ENCODE measurements at places on chromosomes 1 and 21. TPM values are rescaled to one million over a fixed set of nuclear protein-coding genes. Genes with fewer than 3 reads are reported as not detected.
A peak's percentile ranks its signal among the peaks of the same experiment; 100 is the strongest.

DNA sequence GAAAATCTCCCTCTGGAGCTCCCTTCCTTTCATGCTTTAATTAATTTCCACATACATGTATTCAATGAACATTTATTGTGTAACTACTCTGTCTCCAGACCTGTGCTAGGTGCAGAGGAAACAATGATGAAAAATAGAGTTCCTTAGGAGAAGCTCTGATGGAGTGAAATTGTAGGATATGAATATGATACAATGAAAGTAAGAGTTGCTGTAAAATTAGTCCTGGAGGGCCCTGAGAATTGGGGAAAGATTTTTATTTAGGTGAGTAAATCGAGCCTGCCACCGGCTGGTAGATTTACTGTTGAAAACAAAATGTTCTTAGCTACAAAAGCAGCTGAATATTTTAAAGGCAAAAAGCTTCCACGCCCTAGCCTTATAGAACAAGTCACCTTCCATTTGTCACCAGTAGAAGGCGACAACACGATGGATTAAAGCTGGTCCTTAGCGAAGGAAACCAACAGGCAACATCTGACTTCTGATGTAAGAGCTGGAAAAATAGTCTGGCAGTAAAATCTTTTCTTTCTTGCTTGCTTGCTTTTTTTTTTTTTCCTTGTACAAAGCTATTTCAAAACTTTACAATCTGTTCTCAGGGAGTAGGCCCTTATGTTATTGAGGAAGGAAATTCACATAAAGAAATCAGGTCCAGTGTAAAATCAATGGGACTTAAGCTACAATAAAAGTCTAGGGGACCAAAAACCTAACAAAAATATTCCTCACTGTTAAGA lies 82.0 kb upstream of the ROR1 start:
- H3K4me3 ChIP-seq: no peak overlapping the region
- H3K4me1 ChIP-seq: peaks cover 17% of the 10 kb centered on the region
- peaks cover 9% of the 10 kb centered on the region for H3K27me3 ChIP-seq
- peak; percentile 87 for DNase-seq
- no peaks in the 10 kb centered on the region for H3K36me3 ChIP-seq
- H3K27ac ChIP-seq: peak overlapping the region; percentile 84

- no peak overlapping the region for H3K4me3 ChIP-seq
- no peaks in the 10 kb centered on the region for H3K36me3 ChIP-seq
- H3K4me1 ChIP-seq: no peaks in the 10 kb centered on the region
- DNase-seq: no peak
- H3K27ac ChIP-seq: no peak overlapping the region
These were observed 6.8 kb downstream of the RPE65 start for GRCh38 chr1:68442822-68443556.

- peaks cover 40% of the 10 kb centered on the region for H3K36me3 ChIP-seq
- H3K27me3 ChIP-seq: no peaks in the 10 kb centered on the region
- H3K4me1 ChIP-seq: peaks cover 11% of the 10 kb centered on the region
- no peak overlapping the region for H3K4me3 ChIP-seq
- H3K27ac ChIP-seq: no peak overlapping the region
- no peak for DNase-seq
These were observed 7.7 kb downstream of the P3H1 start for GRCh38 chr1:42759114-42759513.

DNA sequence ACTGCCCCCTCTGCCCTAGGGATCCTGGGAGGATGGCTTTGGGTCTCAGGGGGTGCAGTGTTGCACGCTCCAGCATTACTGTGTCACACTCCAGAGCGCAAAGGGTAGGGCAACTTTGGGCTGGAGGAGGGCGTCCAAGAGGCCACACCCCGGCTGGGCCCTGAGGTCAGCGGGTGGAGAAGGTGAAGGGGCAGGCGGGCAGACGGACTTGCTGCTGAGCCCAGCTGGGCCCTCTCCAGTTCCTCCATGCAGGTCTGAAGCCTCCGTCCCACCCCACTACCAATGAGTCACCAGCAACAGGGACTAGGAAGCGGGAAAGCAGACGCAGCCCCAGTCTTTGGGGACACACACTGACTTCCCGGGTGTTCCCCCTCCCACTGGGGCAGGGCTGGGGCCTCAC lies 116.0 kb downstream of the CASZ1 start:
- no peak for DNase-seq
- no peaks in the 10 kb centered on the region for H3K36me3 ChIP-seq
- no peak overlapping the region for H3K4me3 ChIP-seq
- H3K4me1 ChIP-seq: peaks cover 16% of the 10 kb centered on the region
- H3K27ac ChIP-seq: no peak overlapping the region

GRCh38 chr1:237042526-237042891 lies 525 bp downstream of the RYR2 start:
- no peak overlapping the region for H3K27ac ChIP-seq
- no peak for DNase-seq
- peaks cover 44% of the 10 kb centered on the region for H3K27me3 ChIP-seq
- peaks cover 15% of the 10 kb centered on the region for H3K4me1 ChIP-seq
- peak overlapping the region; percentile 62 for H3K4me3 ChIP-seq

REN gene
- total RNA-seq: not detected

DNA sequence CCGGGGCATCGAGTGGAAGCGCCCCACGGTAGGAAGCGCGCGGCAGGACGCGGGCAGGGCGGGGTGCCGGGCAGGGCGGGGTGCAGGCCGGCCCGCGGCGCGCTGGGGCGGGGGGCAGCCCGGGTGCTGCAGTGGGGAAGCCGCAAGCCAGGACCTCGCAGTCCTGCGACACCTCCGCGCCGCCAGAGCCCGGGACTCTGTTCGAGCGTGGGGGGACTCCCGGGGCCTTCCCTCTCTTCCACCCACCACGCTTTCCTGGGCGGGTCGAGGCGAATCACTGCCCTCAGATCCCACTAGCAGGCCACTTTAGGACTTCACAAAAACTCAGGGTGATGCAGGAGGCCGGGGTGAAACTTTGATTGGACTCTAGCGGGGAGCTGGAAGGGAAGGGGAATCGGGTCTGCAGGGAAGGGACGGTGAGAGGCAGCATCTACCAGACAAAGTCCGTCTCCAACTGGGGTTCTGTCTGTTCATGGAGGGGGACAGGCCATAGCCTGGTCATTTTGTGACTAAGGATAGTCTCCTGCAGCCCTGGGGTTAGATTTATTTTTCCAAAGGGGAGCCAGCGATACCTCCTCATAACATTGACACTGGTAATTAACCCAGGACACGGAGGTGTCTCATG lies 623 bp downstream of the CAPN2 start:
- DNase-seq: no peak
- peaks cover 71% of the 10 kb centered on the region for H3K4me1 ChIP-seq
- peak overlapping the region; percentile 93 for H3K4me3 ChIP-seq

- H3K4me1 ChIP-seq: peaks cover 8% of the 10 kb centered on the region
- H3K36me3 ChIP-seq: no peaks in the 10 kb centered on the region
- no peak overlapping the region for H3K4me3 ChIP-seq
- no peak overlapping the region for H3K27ac ChIP-seq
- H3K27me3 ChIP-seq: peaks cover 3% of the 10 kb centered on the region
These were observed 130.5 kb downstream of the ETS2 start for GRCh38 chr21:38936240-38936639.
